ENCODE measurements at places on chromosomes 6 and 20.
A peak's percentile ranks its signal among the peaks of the same experiment; 100 is the strongest.

DNA sequence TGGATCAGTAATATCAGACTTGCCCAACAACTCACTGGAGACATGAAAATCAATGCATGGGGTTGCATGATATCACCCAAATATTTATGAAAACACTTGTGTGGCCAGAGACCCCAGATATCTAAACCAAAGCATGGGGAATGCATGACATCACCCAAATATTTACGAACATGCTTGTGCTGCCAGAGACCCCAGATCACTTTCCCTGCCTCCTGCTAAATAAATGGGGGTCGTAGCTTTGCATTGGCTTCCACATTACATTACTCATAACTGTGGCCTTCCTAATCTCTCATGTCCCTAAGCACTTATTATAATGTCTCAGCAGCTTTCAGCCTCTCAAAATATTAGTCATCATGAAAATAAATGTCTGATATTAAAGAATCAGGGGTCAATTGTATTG is 838.0 kb upstream of the DEFB115 start:
- no peak for DNase-seq

GRCh38 chr6:47230579-47230978 is 79.1 kb downstream of the TNFRSF21 start:
- DNase-seq, result no peak

DNA sequence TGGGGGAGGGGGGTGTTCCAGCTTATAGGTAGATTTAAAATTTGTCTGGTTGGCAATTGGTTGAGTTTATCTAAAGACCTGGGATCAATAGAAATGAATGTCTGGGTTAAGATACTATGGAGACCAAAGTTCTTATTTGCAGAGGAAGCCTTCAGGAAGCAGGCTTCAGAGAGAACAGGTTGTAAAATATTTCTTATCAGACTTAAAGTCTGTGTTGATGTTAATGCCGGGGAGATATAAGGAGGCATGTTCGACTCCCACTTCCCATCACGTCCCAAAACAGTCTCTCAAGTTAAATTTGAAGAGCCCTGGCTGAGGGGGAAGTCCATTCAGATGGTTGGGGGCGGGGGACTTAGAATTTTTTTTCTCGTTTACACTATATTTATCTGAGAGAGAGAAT is 12.3 kb upstream of the BLCAP start:
- no peak for DNase-seq

- no peak for DNase-seq
Observed at GRCh38 chr20:11205769-11206362, 532.1 kb upstream of the JAG1 start.

- DNase-seq, result peak; percentile 60
Observed at GRCh38 chr20:4601630-4602296, 119.9 kb upstream of the PRND start.

DNA sequence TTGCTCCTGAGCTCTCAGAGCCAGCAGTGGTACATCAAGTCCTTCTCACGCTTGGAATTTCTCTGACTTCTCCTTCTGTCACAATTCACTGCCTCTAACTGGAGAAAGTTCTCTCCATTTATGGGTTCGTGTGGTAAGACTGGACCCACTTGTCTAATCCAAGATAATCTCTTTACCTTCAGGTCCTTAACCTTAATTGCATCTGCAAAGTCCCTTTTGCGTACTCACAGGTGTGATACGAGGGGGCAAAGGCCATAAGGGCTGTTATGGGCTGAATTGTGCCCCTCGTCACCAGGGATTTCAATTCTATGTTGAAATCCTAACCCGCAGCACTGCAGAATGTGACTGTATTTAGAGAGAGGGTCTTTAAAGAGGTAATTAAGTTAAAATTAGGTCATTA is 27.5 kb upstream of the TBC1D22B start:
- no peak for DNase-seq

GRCh38 chr6:136669299-136669699 is 119.1 kb upstream of the MAP7 start:
- DNase-seq, result peak; percentile 89

DNA sequence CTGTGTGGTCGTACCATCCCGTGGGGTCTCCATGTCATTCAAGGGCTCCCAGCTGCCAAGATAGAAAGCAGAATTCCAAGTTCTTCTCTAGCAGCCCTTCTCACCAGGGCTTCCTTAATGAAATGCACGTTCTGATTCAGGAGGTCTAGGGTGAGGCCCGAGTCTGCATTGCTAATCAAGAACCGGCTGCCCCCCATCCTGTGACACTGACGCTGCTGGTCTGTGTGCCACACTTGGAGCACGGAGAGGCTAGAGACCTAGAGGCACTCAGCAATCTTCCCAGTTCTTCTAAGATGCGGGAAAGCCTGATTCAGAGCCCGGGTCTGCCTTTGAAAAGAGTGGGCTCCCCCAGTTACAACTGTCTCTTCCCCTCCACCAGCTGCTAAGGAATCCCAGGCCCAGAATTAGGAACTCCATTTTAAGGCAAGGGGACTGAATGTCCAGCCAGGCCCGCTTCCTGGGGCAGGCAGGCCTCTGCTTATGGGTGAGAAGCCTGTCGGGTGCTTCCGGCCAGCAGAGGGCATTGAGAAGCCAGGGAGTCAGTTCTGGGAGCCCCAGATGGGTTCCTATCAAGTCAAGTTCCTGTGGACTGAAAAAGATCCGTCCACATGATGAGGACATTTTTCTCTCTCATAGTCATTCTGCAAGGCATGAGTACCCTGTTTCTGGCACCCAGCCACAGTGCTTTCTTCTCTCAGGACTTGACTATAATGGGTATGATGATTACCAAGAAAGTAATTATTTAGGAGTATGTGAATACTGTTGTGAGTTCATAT is 69.8 kb upstream of the RIN2 start:
- DNase-seq, result peak; percentile 90

GRCh38 chr6:447381-448165 is 56.0 kb downstream of the IRF4 start:
- DNase-seq, result no peak

DNA sequence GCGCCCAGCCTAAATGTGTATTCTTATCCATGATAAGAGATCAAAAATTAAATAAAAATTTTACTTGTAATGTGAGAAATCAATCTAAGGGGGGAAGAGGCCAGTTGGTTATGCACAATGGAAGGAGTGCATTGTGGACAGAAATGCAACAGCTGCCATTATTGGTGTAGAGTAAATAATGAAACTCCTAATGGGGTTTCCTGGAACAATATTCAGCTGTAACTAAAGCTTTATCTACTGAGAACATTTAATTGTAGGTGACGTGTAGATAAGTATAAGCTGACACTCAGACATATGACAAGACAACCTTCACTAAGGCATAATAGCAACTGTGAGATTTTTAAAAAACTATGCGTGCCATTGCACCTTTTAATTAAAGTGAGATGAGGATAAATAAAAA is 71.4 kb downstream of the CEP57L1 start:
- DNase-seq, result no peak

DNA sequence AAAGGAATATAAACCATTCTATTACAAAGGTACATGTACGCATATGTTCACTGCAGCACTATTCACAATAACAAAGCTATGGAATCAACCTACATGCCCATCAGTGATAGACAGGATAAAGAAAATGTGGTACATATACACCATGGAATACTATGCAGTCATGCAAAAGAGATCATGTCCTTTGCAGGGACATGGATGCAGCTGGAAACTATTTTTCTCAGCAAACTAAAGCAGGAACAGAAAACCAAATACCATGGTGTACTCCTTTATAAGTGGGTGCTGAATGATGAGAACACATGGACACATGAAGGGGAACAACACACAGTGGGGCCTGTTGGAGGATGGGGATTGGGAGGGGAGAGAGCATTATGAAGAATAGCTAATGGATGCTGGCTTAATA is 104.6 kb upstream of the CENPW start:
- no peak for DNase-seq

GRCh38 chr6:109523478-109523877 is 40.5 kb upstream of the ZBTB24 start:
- DNase-seq, result peak; percentile 20

- DNase-seq, result peak; percentile 17
Observed at GRCh38 chr20:33450867-33451266, 7.3 kb upstream of the SNTA1 start.
